Stimulated activated CD8-positive, alpha-beta memory T cell treated with anti-CD3 and anti-CD28 coated beads, Interleukin-2, amount 100 ng/mL, for 1 hour (primary cell): ENCODE measurements at places on chromosomes 13 and 19.

GRCh38 chr19:19315444-19315843 is 4.9 kb downstream of the SUGP1 start:
- no peak for DNase-seq

DNA sequence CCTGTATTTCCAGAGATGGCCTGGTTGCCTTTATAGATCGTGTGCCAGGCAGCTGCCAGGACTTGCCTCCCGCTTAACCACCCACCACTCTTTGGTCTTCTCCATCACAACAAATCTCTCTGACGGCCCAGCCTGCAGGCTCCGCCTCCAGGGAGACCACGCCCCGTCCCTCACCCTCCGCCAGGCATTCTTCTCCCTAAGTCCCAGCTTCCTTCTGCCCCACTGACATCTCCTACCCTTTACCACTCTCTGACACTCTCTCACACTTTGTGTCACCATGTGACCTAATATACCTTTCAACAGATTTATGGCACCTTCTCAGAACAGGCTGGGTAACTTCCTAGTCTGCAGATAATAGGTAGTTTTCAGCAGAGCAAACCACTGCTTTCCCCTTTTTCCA is 95.1 kb downstream of the CAB39L start:
- DNase-seq, result no peak

- no peak for DNase-seq
These were observed 695.3 kb downstream of the DACH1 start for GRCh38 chr13:71171740-71172139.

DNA sequence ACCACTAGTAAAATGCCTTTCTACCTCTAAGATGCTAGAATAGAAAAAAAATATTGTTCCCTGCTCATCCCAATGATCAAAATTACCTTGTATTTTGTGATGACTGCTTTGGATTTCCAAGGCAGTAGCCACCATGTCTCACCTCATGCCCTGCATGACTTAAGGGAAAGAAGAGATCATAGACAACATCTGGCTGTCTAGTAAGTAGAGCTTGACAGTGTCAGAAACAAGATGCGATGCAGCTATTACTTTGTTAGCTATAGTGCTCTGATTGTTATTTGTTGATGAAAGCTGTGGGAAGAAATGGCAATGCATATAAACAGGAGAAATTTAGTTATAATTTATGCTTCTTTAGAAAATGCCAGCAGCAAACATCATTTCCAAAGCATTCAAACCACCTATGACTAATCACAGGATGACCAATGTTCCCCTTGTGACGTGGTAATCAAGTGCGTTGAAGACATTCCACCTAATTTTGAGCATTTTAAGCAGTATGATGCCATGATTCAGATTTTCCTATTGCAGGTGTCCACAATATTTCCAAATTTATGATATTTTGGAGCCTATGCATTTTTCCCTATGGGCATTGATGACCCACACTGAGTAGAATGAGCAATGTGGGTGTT is 308.3 kb downstream of the KCNRG start:
- DNase-seq, result no peak

GRCh38 chr13:110065780-110066179 is 241.2 kb downstream of the COL4A1 start:
- no peak for DNase-seq

- DNase-seq, result no peak
These were observed 28.7 kb downstream of the CAPN12 start for GRCh38 chr19:38715555-38715954.

DNA sequence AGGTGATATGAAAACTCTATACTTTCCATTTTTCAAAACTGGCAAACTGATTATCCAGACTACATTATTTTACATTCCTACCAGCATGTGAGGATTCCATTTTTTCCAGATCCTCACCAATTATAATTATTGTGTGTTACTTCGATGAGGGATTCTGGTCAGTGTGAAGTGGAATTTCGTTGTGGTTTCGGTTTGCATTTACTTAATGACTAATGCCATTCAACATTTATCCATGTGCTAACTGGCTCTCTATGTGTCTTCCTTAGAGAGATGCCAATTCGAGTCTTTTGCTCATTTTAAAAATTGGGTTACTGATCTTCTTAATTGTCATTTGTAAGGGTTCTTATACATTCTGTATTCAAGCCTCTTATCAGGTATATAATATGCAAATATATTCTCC is 1551.3 kb upstream of the MIR17HG start:
- no peak for DNase-seq

- DNase-seq, result no peak
These were observed 304.1 kb downstream of the ENOX1 start for GRCh38 chr13:43482641-43483040.

GRCh38 chr19:28691683-28692082 is 521.3 kb downstream of the UQCRFS1 start:
- no peak for DNase-seq
